ENCODE measurements at places on chromosomes 2 and 18.

DNA sequence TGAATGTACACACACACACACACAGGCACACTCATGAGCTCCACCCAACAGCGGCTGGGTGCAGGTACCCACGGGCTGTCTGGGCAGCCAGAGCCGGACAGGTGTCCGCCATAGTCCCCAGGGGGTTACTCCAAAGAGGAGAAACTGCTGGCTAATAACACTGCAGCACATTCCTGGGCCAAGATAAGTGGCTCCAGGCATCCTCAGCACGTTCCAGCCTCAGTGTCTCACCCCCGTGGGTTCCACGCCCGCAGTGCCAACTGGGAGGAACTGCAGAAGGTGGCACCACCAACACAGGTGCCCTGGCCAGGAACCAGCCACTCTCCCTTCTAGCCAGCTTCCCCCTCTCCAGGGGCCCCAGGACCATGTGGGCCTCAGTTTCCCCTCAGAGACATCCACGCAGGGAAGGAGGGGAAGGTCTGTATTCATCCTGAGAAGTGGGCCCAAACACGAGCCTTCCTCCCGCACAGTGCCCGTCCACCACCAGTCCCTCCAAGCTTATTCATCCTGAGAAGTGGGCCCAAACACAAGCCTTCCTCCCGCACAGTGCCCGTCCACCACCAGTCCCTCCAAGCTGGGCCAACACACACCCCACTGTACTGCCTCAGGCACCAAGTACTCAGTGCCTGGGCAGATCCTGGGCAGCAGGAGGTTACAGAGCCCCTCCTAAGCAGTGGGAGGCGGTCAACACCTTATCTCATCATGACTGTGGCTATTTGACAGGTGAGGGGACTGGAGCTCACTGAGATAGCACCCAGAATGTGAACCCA, 47.6 kb downstream of the TNS1 start:
- DNase-seq = no peak

- peak; percentile 32 for DNase-seq
Observed at GRCh38 chr2:43225788-43226557, 433 bp downstream of the ZFP36L2 start.

GRCh38 chr2:42009657-42010580, 37.9 kb upstream of the PKDCC start:
- DNase-seq = no peak

GRCh38 chr2:121902616-121903015, 147.2 kb downstream of the TSN start:
- DNase-seq = no peak

GRCh38 chr2:204201507-204201906, 264.9 kb downstream of the ICOS start:
- no peak for DNase-seq

DNA sequence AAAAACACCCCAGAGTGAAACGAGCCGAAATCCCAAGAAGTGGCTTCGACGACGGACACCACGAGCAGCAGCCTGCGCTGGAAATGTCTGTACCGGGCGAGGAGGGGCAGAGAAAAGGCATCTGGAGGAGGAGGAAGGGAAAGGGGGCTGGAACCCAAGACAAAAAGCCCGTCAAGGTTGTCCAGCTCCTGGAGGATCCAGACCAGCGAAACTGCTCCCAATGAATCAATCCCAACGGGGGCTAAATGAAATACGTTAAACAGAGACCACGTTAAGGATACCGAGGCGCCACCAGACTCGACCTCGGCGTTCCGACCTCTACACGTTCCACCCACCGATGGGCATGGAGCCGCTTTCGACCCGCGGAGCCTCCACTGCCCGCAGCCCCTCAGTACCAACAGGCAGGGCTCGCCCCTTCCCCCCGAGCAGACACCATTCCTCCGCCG, 400 bp downstream of the CCDC88A start:
- DNase-seq = peak; percentile 28

GRCh38 chr18:56233595-56233994, 404.8 kb downstream of the TXNL1 start:
- DNase-seq = no peak

- no peak for DNase-seq
Observed at GRCh38 chr2:53188851-53189510, 578.6 kb upstream of the CHAC2 start.

- DNase-seq = no peak
Observed at GRCh38 chr2:102366406-102367112, 11.0 kb downstream of the IL18R1 start.

- DNase-seq = no peak
Observed at GRCh38 chr2:105378921-105379383, 19.9 kb downstream of the FHL2 start.

DNA sequence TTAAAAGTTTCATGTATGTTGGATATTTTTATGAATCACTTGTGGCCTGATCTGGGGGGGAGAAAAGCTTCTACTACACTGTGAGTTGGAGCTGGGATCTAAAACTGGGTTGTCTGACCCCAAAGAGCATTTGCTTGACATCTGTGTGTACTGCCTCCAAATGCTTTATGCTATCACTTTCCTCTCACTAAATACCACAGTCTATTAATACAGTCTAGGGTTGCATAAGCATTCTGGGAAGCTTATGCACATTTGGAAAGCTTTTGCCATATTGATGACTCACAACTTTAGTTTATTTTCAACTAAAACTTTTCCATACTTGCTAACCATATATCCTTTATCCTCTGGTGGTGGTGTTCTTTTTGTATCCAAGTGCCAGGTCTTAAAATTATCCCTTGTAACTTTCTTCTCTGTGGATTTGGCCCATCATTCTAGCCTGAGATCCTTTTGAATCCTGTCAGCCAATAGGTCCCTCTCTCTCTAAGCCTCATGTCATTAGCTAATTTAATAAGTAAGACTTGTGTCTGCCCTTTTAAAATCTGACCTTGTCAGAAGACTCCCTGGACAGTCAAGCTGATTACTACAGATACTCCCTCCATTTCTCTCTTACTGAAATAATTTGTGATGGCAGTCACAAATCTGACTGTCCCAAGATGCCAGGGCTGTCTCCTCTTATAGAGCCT, 72.7 kb downstream of the NXPH2 start:
- DNase-seq = no peak

DNA sequence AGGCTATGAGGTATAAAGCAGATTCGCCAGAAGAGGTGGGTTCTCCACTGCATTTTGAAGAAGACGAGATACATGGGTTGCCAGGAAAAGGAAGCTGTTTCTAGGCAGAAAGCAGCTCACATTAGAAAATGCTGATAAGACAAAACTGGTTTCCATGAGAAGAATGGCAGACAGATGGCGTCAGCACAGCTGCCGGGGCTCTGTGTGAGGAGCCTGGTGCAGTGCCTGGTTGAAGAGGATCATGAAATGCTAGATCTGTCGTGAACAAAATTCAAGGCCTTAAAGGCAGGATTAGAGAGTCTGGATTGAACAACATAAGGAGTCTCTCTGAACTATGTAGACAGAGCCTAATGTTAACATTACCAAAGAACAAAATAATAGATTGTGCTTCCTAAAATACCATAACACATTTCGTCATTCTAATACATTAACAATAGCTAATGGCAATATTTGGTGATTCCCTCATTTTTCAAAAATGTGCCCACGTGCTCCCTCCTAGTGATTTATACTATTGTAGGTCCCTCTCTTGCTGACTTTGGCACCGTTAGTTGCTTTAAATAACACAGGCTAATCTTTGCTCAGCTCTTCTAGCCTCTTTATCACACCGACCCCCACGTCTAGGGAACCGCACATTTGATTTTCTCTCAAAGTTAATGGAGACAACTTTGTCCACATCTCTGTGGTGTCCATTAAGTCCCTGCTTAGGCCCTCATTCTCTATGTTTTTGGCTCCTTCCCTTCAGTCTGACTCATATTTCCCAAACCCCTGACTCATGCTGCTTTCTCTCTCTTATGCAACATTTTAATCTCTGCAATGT, 38.2 kb downstream of the EFEMP1 start:
- DNase-seq = no peak

- DNase-seq = no peak
Observed at GRCh38 chr2:95208106-95208505, 785 bp downstream of the ZNF892 start.

DNA sequence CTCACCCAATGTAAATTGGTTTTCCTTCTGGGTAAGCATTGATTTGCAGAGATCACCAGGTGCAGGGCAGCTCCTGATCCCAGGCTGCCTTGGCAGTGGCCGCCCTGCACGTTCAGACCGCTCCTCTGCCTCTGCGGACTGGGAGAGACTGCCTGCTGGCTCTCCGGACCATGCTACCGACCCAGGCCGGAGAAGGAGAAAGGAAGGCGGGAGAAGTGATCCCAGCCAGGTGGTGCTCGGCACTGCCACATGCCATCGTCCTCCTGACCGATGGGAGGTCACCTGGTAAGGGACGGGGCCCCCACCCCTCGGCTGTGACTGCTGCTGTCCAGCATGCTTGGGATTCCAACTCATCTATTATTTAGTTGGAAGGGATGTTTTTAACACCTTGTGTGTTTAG, 108.1 kb upstream of the POU3F3 start:
- peak; percentile 18 for DNase-seq

- DNase-seq = no peak
Observed at GRCh38 chr18:50033004-50033403, 161.9 kb downstream of the MYO5B start.

DNA sequence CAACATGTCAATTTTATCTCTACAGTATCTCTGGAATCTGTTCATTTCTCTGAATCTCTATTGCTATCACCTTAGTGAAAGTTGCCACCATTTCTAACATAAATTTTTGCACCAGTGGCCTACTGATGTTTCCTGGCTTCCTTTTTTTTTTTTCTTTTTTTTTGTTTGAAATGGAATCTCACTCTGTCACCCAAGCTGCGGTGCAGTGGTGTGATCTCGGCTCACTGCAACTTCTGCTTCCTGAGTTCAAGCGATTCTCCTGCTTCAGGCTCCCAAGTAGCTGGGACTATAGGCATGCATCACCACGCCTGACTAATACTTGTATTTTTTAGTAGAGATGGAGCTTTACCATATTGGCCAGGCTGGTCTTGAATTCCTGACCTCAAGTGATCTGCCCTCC, 35.1 kb downstream of the KCNJ13 start:
- DNase-seq = no peak

DNA sequence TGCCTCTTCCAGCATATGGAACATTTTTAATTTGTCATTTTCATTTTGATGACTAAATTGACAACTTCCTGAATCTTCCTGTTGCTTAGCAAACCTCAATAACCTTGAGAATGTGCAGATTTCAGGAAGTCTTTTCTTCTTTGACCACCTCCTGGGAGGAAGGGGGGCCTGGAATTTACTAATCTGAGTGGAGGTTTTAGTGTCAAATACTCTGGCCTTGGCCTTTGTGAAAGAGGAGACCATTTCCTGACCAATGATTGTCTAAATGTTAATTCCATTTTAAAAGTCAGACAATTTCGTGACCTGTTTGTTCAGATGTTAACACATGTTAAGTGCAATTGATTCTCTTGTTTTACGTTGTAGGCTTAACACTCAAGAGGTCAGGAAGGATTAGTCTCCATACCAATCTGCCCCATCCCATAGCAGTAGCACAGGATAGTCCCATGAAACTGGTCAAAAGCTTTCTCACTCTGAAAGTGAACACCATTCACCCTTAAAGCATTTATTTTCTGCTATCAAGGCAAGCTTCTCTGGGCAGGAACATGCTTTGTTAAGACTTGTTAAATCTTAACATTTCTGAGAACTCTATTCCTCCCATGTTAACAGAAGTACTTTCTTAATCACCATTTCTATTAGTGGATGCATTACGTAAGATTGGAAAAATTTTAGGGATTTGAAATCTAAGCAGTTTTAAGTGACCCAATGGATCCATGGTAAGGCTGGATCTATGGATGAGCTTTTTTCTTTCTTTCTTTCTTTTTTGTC, 219.6 kb downstream of the RND3 start:
- peak; percentile 26 for DNase-seq

DNA sequence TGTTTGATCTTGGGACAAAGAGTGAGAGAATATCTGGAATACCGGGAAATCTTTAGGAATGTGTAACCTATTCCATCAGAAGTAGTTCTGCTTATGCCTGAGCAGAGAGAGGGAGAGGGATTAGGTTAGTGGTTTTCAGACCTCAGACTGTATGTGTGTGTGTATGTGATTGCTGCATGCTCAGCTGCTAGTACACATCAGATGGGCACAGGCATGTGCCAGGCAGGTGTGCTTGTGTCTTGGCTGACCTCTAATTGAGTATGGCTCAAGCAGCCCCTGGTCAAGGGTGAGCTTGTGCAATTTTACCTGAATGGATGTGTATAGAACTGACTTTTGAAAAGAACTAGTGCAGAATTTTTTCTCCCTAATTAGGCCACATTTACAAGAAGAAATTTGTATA, 91.2 kb downstream of the INSIG2 start:
- no peak for DNase-seq

- DNase-seq = no peak
Observed at GRCh38 chr2:172467382-172467781, 40.0 kb downstream of the ITGA6 start.

GRCh38 chr18:26703170-26703930, 155.0 kb upstream of the KCTD1 start:
- peak; percentile 39 for DNase-seq

DNA sequence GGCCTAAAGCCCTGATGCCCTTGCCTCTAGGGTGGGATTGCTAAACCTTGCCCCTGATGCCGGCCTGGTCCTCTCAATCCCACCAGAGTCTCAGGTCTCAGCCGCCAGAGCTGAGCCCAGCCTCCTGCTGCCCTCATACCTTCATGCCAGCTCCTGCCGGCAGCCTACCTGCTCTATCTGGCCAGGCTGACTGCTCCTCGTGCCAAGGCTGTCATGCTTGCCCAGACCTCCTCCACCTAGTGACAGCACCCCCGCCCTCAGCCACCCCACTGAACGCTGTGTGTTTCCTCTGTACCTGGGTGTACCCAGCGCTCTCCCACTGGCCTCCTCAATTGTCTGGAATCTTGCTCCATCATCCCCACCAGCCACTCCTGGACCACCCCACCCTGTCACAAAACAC, 120.1 kb downstream of the CACNB4 start:
- no peak for DNase-seq

- DNase-seq = no peak
Observed at GRCh38 chr18:62281684-62282083, 43.4 kb upstream of the TNFRSF11A start.

DNA sequence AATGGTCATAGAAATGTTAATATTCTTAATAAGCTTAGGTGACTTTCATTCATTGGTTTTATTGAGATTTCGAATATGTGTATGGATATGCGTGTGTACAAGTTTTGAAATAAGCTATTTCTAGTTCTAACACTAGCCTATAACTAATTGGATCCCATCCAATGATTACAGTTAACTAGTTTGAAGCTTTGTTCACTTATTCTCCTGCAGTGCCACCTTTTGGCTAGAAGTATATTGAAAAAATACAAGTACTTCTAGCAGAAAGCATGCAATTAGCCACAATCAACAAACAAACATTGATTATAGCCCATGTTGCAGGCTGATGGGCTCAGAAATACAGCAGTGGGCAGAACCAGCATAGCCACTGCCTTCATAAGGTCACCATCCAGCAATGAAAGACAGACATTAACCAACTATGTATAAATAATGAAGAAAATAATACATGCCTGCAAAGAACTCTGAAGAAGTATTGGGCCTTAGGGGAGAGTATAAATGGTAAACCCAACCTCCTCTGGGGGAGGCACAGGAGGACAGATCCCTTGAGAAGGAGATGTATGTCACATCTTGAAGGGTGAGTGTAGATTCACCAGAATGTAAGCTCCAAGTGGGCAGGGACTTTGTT, 5.1 kb upstream of the PIEZO2 start:
- DNase-seq = peak; percentile 20

- DNase-seq = no peak
Observed at GRCh38 chr2:67955748-67956603, 106.8 kb downstream of the C1D start.

All from iPS-NIHi11 (cell line).